ENCODE measurements at places on chromosomes 7 and 10. TPM values are rescaled to one million over a fixed set of nuclear protein-coding genes. Genes with fewer than 3 reads are reported as not detected.

The LRRD1 gene
- 0.55 TPM for polyA plus RNA-seq

The C10orf143 gene
- 4.1 TPM for polyA plus RNA-seq

The AGMO gene
- polyA plus RNA-seq, result 0.79 TPM

The RBM20 gene
- 1.1 TPM for polyA plus RNA-seq

The MYL10 gene
- 0.30 TPM for polyA plus RNA-seq

The CDK14 gene
- polyA plus RNA-seq, result 19.3 TPM

The LOXL4 gene
- polyA plus RNA-seq, result 5.7 TPM

The TMEM229A gene
- 0.72 TPM for polyA plus RNA-seq

Measured in right lung (tissue), 10 donors.